ENCODE measurements at places on chromosomes 5 and 9. TPM values are rescaled to one million over a fixed set of nuclear protein-coding genes. Genes with fewer than 3 reads are reported as not detected.

DNA sequence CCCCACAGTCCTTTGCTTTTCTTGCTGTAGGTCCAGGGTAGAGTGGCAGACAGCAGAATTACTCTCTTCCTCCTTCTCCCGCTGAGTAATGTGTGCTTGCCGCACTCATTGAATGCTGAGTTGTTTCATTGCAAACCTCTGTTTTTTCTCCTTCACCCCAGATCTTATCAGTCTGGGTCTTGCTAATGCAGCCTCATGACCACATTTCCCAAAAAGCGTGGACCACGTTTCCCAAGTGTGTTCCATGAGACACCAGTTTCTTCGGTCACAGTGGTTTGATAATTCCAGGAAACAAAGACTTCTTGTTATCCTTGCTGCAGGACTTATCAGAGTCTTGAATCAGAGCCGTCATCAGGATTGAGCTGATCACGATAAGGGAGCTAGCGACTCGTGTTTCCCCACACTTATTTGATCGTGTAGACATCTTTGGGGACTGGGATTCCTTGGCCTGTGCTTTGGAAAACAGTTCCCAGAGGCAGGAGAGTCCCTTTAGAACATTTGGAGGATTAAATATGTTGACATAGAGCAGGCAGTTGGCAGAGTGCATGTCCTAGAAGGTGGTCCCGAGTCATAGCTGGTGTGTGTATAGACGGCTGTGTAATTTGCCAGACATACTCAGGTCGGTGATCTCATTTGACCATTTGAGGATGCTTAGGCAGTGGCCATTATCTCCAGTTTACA is 4.4 kb downstream of the LRRC8A start:
- no peak for DNase-seq

DNA sequence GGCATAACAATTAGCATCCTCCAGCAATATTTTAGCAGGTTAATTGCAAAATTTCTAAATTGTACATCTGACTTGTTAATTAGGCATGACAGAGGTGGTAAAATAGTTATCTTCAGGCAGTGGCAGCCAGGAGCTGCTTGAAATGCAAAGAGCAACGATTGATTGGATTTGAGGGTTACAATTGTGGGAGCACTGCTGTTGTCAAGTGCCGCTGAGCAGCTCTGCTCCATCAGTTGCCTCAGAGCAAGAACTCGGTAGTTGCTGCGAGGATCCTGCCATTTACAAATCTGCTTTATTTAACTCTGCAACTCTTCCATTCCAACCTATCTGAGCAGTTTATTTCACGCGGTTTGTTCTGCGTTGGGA is 12.6 kb downstream of the PBX3 start:
- DNase-seq = no peak

- DNase-seq = no peak
Measured at GRCh38 chr9:126504086-126504976, 109.4 kb upstream of the LMX1B start.

GRCh38 chr5:63128018-63128417 is 549.4 kb downstream of the LRRC70 start:
- no peak for DNase-seq

- no peak for DNase-seq
Measured at GRCh38 chr5:112915831-112916230, 6.2 kb downstream of the REEP5 start.

DNA sequence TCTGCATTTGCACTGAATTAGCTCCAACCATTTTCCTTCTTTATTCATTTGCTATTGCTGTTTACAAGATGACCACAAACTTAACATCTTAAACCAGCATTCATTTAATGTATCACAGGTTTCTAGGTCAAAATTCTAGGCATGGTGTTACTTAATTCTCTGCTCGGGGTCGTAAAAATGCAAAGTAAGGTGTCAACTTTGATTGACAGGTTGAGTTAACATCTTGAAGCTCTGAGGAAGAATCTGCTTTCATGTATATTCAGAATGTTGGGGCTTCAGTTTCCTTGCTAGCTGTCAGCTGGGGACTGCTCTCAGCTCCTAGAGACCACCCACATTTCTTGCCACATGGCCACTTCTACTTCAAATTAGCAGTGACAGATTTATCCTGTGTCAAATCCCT is 348.7 kb upstream of the GRIN3A start:
- no peak for DNase-seq

- DNase-seq = no peak
Measured at GRCh38 chr5:150009671-150010387, 9.3 kb downstream of the HMGXB3 start.

DNA sequence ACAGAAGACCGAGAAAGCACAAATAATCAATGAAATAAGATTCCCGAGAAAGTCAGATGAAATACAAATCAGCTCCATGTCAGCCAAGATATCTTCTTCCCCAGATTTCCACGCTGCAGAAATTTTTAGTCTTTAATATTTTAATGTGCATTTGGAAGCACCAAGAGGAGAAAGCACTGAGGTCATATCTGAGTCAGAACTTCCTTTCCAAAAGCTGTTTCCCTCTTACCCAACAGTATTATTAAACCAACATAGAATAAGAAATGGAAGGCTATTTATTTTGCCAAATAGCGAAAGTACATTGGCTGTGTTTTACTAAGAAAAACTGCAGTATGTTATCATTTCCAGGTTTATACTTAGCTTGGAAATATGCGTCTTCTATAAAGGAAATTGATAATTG is 772.1 kb upstream of the CDH9 start:
- no peak for DNase-seq

DNA sequence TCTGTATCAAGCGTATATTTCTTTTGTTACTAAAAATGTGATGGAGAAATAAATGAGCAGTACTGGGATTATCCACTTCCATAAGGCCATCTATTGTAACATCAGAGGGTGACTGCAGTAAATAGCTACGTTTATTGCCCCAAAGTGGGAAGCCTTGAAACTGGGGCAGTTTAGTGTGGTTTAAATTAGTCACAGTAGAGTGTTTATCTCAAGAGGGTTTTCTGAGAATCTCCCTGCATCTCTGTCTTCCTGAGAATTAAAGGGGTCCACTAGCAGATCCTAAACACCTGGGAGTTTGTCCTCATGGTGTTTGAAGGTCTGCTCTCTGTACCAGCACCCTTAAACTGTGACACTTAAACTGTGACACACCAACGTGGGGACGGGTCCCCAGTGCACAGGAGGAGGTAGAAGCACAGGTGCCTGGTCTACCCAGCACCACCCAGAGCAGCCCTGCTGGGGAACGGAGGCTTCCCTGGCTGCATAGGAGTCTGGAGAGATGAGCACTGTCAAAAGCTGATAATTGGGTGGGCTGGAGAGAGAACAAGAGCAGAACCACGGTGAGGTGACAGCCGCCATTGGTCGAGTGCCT is 25.2 kb downstream of the PRRC2B start:
- DNase-seq = no peak

Gene TRPM3
- total RNA-seq = 3.3 TPM

All from ascending aorta (tissue), 2 donors.